Adrenal gland (tissue), 19 donors: ENCODE measurements at places on chromosomes 1 and 21. TPM values are rescaled to one million over a fixed set of nuclear protein-coding genes. Genes with fewer than 3 reads are reported as not detected.

DNA sequence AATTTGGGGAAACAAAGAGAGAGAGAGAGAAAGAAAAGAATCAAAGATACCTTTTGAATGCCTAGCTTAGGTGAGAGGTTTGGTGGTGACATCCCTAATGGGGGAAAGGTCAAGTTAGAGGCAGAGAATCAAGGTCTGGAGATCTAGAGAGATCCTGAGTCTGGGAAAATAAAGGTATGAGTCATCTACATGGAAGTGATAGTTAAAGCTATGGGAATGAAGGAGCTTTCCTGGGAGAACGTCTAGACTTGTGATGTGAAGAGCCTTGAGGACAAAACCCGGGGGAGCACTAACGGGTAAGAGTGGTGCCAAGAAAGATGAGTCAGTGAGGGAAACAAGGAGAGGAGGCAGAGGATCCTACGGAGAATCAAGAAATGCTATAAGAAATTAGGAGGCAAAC, 110.8 kb upstream of the RUNX1 start:
- H3K4me1 ChIP-seq = no peaks in the 10 kb centered on the region
- no peaks in the 10 kb centered on the region for H3K27me3 ChIP-seq
- no peaks in the 10 kb centered on the region for H3K36me3 ChIP-seq
- no peak overlapping the region for H3K4me3 ChIP-seq

GRCh38 chr1:61639608-61640336, 85.2 kb downstream of the TM2D1 start:
- no peak overlapping the region for H3K4me3 ChIP-seq
- no peaks in the 10 kb centered on the region for H3K36me3 ChIP-seq
- H3K4me1 ChIP-seq = no peaks in the 10 kb centered on the region
- DNase-seq = no peak

- DNase-seq = no peak
- H3K27me3 ChIP-seq = no peaks in the 10 kb centered on the region
- H3K27ac ChIP-seq = no peak overlapping the region
- no peaks in the 10 kb centered on the region for H3K36me3 ChIP-seq
- H3K4me3 ChIP-seq = no peak overlapping the region
Observed at GRCh38 chr1:212458817-212459216, 26.1 kb downstream of the NENF start.

EDN2 gene
- total RNA-seq = not detected

C1orf87 gene
- not detected for total RNA-seq

DNA sequence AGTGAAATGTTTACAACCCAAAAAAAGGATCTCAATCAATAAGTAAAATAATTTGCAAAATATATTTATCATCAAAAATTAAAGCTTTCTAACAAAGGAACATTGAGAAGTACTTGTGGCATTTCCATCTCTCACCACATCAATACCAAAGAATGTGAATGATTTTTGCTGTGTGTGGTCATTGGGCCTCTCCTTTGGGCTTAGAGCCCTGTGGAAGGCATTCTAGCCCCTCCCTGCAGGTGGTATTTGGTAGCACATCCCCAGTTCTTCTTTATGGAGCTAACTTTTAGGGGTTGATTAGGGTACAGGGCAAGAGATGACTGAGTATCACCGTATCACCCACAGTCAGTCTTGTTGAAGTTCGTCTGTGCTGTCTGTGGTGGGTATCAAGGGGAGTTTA, 294.1 kb upstream of the SGIP1 start:
- H3K4me1 ChIP-seq = no peaks in the 10 kb centered on the region
- no peaks in the 10 kb centered on the region for H3K36me3 ChIP-seq
- H3K27me3 ChIP-seq = peaks cover 7% of the 10 kb centered on the region
- DNase-seq = no peak
- H3K27ac ChIP-seq = no peak overlapping the region

GRCh38 chr1:173224280-173224892, 17.3 kb upstream of the TNFSF4 start:
- no peak overlapping the region for H3K27ac ChIP-seq
- H3K4me1 ChIP-seq = no peaks in the 10 kb centered on the region
- no peak overlapping the region for H3K4me3 ChIP-seq
- no peaks in the 10 kb centered on the region for H3K27me3 ChIP-seq
- DNase-seq = no peak

- no peaks in the 10 kb centered on the region for H3K4me1 ChIP-seq
- no peak for DNase-seq
- no peak overlapping the region for H3K27ac ChIP-seq
- no peak overlapping the region for H3K4me3 ChIP-seq
Observed at GRCh38 chr1:186925881-186926669, 97.3 kb downstream of the PLA2G4A start.

FABP3 gene
- total RNA-seq = 34.8 TPM

C1orf226 gene
- 18.6 TPM for total RNA-seq

GRCh38 chr1:213194383-213194782, 143.3 kb downstream of the RPS6KC1 start:
- no peak for DNase-seq
- no peak overlapping the region for H3K27ac ChIP-seq
- H3K4me1 ChIP-seq = no peaks in the 10 kb centered on the region
- H3K36me3 ChIP-seq = no peaks in the 10 kb centered on the region
- no peak overlapping the region for H3K4me3 ChIP-seq

- DNase-seq = no peak
- no peaks in the 10 kb centered on the region for H3K27me3 ChIP-seq
- no peaks in the 10 kb centered on the region for H3K36me3 ChIP-seq
- no peaks in the 10 kb centered on the region for H3K4me1 ChIP-seq
Observed at GRCh38 chr1:248625971-248626370, 8.9 kb downstream of the OR2T11 start.

SERPINC1 gene
- total RNA-seq = 0.61 TPM

CYP2J2 gene
- total RNA-seq = 1.0 TPM

DNA sequence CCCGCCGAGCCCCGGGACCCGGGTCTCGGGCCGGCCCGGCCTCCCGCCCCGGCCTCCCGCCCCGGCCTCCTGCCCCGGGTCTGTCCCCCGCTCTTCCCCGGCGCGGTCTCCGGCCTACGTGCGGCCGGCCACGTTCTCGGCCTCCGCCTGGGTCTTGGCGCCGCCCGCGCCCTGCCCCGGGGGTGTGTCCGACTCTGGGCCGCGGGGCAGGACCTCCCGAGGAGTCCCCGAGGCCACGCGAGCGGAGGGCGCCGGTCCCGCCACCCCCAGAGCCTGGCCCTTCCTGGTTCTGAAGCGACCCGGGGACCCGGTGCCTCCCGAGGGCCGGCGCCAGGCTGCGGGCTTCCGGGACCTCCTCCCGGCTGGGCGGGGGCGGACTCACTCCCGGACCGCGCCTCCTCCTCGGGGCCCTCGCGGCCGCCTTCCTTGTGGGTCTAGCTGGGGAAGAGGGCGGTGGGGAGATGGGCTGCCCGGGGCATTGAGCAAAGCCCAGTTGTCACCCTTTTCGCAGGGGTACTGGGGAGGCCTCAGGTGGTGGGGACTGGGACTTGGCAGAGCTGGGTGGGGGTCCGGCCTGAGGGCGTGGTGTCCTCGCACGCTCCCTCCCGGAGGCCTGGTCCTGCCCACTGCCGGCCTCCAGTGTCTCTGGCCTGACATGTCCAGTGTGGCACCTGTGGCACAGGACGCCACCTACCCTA, 558 bp downstream of the PFKL start:
- no peaks in the 10 kb centered on the region for H3K27me3 ChIP-seq
- DNase-seq = peak; percentile 70
- H3K4me3 ChIP-seq = peak overlapping the region; percentile 33
- H3K27ac ChIP-seq = peak overlapping the region; percentile 92
- H3K36me3 ChIP-seq = no peaks in the 10 kb centered on the region
- peaks cover 8% of the 10 kb centered on the region for H3K4me1 ChIP-seq

- no peak overlapping the region for H3K27ac ChIP-seq
- H3K36me3 ChIP-seq = no peaks in the 10 kb centered on the region
- no peaks in the 10 kb centered on the region for H3K4me1 ChIP-seq
Observed at GRCh38 chr1:244074559-244075171, 23.6 kb downstream of the ZBTB18 start.

EPB41 gene
- 47.8 TPM for total RNA-seq

- no peaks in the 10 kb centered on the region for H3K27me3 ChIP-seq
- H3K36me3 ChIP-seq = no peaks in the 10 kb centered on the region
- peaks cover 20% of the 10 kb centered on the region for H3K4me1 ChIP-seq
- H3K27ac ChIP-seq = peak overlapping the region; percentile 17
- peak; percentile 82 for DNase-seq
Observed at GRCh38 chr1:153488731-153489130, 28.3 kb upstream of the S100A7 start.

- no peak for DNase-seq
- no peak overlapping the region for H3K27ac ChIP-seq
- H3K4me1 ChIP-seq = no peaks in the 10 kb centered on the region
- no peaks in the 10 kb centered on the region for H3K27me3 ChIP-seq
Observed at GRCh38 chr1:20432341-20432740, 53.7 kb downstream of the CAMK2N1 start.

EXTL1 gene
- total RNA-seq = 2.4 TPM

DNA sequence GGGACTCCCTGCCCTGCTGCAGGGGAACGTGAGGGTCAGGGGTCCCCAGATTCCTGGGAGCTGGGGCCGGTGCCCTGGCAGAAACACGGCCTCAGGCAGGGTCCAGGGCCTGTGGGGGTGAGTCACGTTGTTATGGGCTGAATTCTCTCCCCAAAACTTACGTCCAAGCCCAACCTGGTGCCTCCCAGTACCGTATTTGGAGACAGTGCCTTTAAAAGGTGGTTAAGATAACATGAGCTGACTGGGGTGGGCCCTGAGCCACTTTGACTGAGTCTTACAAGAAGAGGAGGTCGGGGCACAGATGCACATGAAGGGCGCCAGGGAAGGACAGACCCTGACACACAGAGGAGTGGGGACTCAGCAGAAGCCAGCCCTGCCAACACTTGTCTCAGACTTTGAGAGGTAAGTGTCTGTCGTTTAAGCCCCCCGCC, 99.9 kb downstream of the WDR4 start:
- no peaks in the 10 kb centered on the region for H3K27me3 ChIP-seq
- peaks cover 4% of the 10 kb centered on the region for H3K4me1 ChIP-seq
- H3K27ac ChIP-seq = no peak overlapping the region
- no peaks in the 10 kb centered on the region for H3K36me3 ChIP-seq
- no peak overlapping the region for H3K4me3 ChIP-seq

GRCh38 chr1:212944229-212944901, 6.0 kb upstream of the VASH2 start:
- no peak for DNase-seq
- no peak overlapping the region for H3K4me3 ChIP-seq
- no peak overlapping the region for H3K27ac ChIP-seq
- no peaks in the 10 kb centered on the region for H3K4me1 ChIP-seq
- no peaks in the 10 kb centered on the region for H3K36me3 ChIP-seq

RHCE gene
- total RNA-seq = 4.0 TPM

LRRC3 gene
- total RNA-seq = 3.2 TPM

DIO1 gene
- total RNA-seq = not detected

ARHGAP30 gene
- total RNA-seq = 9.8 TPM

- no peak overlapping the region for H3K27ac ChIP-seq
- peaks cover 21% of the 10 kb centered on the region for H3K4me1 ChIP-seq
- no peak overlapping the region for H3K4me3 ChIP-seq
- H3K36me3 ChIP-seq = no peaks in the 10 kb centered on the region
Observed at GRCh38 chr1:21762022-21762404, 20.9 kb downstream of the USP48 start.

DNA sequence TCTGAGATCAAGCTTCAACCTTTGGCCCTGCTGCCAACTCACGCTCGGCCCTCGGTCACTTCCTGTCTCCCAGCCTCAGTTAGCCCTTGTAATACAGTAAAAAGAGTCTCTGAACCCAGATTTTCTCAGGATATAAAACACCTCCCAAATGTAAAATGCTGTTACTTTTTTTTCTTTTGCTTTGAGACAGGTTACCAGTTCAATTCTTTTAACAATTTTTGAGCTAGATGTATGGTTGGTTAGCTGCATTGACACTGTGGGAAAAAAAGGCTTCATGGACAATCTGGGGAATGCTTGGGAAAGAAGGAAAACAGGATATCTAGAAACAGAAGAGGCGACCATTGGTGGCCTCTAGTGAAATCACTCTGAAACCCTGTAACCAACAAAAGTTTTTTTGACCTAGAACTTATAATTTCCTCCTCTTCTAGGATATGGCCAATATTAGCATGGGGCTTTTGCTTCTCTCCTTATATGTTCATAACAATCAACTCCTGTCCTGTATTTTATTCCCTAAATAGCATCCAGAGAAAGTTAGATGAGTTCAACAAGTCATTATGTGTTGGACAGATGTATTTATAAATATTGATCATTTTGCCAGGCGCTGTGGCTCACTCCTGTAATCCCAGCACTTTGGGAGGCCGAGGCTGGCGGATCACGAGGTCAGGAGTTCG, 1.3 kb downstream of the CMPK1 start:
- peaks cover 43% of the 10 kb centered on the region for H3K4me1 ChIP-seq
- H3K4me3 ChIP-seq = no peak overlapping the region
- no peak for DNase-seq
- peak overlapping the region; percentile 97 for H3K27ac ChIP-seq
- H3K27me3 ChIP-seq = no peaks in the 10 kb centered on the region

DNA sequence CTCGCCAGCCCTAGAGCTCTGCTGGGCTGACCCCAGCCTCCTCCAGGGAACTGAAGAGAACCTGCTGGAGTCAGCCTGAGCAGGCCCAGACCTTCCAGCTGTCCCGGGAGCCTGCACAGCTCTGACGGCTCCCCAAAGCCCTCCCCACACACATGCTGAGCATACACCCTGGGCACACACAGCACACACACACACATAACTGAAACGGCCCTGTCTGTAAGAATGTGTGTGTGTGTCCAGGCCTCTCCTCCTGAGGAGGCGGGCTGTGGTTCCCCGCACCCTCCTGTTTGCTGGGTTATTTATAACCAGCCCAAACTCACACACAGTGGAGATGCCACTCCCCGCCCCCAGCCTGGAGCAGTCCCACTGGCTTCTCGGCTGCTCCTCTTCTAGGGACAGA, 20.2 kb downstream of the SDC3 start:
- no peak overlapping the region for H3K4me3 ChIP-seq
- peak overlapping the region; percentile 91 for H3K27ac ChIP-seq
- DNase-seq = peak; percentile 91

- H3K36me3 ChIP-seq = no peaks in the 10 kb centered on the region
- no peak for DNase-seq
- no peak overlapping the region for H3K27ac ChIP-seq
- no peak overlapping the region for H3K4me3 ChIP-seq
- no peaks in the 10 kb centered on the region for H3K4me1 ChIP-seq
Observed at GRCh38 chr1:185360714-185361113, 43.7 kb upstream of the IVNS1ABP start.

- H3K36me3 ChIP-seq = peaks cover 4% of the 10 kb centered on the region
- H3K4me1 ChIP-seq = no peaks in the 10 kb centered on the region
- DNase-seq = no peak
Observed at GRCh38 chr21:36282568-36283230, 37.3 kb upstream of the MORC3 start.
